ENCODE measurements at places on chromosomes 12 and 14. TPM values are rescaled to one million over a fixed set of nuclear protein-coding genes. Genes with fewer than 3 reads are reported as not detected.

- no peak overlapping the region for H3K4me3 ChIP-seq
- no peak for DNase-seq
- peaks cover 34% of the 10 kb centered on the region for H3K4me1 ChIP-seq
Measured at GRCh38 chr14:95490727-95491451, 25.6 kb downstream of the SYNE3 start.

GRCh38 chr12:77591959-77592743 lies 238.5 kb upstream of the NAV3 start:
- no peaks in the 10 kb centered on the region for H3K27me3 ChIP-seq
- no peaks in the 10 kb centered on the region for H3K36me3 ChIP-seq
- peak; percentile 17 for DNase-seq
- H3K4me3 ChIP-seq = no peak overlapping the region
- no peaks in the 10 kb centered on the region for H3K4me1 ChIP-seq

DNA sequence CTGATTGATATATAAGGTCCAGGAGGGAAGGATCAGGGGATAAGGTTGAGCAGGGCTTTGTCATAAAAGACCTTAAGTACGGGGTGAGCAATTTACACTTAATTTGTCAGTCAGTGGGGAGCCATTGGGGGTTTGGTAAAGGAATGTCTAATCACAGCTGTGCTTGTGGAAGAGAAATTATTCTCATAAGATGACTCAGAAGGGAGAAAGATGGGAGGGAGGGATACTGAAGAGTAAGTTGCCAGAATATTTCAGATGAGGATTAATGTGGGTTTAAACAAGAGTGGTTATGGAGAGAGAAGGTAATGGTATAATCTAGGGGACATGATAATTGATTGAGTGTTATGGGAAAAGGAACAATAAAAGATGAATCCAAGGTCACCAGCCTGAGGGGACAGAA lies 500.1 kb upstream of the CCDC196 start:
- no peaks in the 10 kb centered on the region for H3K27me3 ChIP-seq
- H3K4me1 ChIP-seq = no peaks in the 10 kb centered on the region
- DNase-seq = no peak
- H3K27ac ChIP-seq = no peak overlapping the region
- no peaks in the 10 kb centered on the region for H3K36me3 ChIP-seq

DNA sequence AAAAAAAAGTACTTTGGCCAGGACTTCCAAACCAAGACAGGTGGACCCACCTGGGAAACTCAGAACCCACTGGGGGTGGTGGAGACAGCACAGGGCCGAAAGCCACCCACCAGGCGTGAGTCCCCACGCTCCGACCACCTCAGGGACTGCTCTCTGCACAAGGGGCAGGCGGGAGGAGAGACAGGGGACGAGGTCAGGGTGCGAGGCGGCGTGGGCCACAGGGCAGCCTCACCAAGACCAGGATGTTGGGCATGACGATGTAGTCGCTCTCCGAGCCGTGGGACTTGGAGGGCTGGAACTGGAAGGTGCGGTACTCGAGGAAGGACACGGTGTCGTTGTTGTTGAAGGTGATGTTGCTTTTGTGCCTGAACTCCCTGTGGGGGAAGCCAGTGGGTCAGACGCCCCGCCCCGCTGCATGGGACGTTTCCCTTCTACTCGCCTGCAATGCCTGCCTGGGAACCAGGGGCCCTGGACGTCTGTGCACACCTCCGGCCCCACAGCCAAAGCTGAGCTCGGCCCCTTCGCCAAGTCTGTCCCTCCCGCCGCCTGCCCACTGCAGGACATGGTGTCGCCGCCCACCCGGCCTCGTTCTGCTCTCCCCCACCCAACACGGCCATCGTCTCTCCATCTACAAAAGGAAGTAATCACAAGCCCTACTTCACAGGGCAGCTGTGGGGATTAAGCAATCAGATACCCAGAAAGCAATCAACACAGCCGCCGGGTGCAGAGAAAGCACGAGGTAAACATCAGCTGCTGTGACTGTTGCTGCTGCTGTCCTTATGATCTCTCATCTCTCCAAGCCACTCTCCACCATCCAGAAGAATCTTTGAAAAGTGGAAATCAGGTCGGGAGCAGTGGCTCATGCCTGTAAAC lies 48.7 kb downstream of the SCARB1 start:
- no peaks in the 10 kb centered on the region for H3K27me3 ChIP-seq
- peaks cover 22% of the 10 kb centered on the region for H3K36me3 ChIP-seq
- no peak for DNase-seq

SETD1B gene
- total RNA-seq = 14.3 TPM

TAS2R13 gene
- total RNA-seq = 0.66 TPM

OLR1 gene
- 1.6 TPM for total RNA-seq

DNA sequence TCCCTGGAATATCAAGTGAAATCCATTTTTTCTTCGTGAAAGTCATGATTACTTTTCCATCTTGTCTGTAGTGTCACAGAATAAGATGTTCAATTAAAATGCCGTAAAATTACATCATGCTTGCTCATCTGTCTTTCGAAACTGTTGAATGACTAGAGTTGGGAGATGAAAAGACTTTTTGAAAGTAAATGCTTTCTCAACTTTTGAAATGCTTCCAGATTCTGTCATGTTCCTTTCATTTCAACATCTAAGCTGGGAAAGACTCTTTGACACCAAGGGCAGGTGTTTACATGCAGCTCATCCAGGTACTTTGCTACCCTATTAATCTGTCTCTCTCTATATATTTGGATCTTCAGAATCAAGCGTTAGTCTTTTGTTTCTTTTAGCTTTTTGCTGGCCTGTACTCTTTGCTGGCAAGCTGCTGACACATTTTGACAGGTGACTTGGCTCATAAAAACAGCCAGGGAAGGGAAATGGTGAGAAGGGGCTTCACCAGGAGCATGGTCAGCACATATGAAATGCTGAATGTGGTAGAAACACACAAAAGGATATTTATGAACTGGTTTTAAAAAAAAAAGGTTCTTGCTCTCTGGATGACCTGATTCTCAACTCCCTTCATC lies 77.0 kb upstream of the METAP2 start:
- H3K27me3 ChIP-seq = no peaks in the 10 kb centered on the region
- H3K27ac ChIP-seq = no peak overlapping the region
- DNase-seq = no peak
- H3K36me3 ChIP-seq = no peaks in the 10 kb centered on the region
- no peak overlapping the region for H3K4me3 ChIP-seq
- H3K4me1 ChIP-seq = no peaks in the 10 kb centered on the region

DNA sequence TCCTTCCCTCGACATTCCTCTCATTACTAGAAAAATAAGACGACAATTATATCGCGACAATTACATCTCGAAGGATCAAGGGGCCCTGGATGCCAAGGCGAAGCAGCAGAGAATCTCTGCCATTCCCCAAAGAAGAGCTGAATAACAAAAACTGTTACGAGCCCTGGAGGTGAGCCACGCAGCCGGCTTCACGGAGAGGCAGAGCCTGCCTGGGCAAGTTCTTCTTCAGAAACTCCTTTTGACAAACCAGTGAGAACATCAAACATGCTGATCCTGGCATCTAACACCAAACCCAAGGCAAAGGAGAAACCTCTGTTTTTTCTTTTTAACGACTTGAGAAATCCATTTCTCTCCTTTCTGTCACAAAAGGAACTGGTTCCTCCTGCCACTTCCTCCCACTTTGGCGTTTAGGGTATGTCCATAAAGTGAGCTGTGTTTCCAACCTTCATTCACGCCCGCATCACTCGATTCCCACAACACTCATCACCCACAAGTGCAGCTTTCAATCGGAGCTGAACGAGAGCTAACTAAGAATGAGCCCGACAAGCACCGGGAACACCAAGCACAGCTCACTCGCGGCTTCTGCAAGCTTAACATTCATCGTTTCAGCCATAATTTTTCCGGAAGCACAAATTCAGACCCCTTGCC lies 21.5 kb downstream of the CCDC88C start:
- no peaks in the 10 kb centered on the region for H3K36me3 ChIP-seq
- H3K27me3 ChIP-seq = peaks cover 33% of the 10 kb centered on the region
- H3K4me1 ChIP-seq = peaks cover 10% of the 10 kb centered on the region

DNA sequence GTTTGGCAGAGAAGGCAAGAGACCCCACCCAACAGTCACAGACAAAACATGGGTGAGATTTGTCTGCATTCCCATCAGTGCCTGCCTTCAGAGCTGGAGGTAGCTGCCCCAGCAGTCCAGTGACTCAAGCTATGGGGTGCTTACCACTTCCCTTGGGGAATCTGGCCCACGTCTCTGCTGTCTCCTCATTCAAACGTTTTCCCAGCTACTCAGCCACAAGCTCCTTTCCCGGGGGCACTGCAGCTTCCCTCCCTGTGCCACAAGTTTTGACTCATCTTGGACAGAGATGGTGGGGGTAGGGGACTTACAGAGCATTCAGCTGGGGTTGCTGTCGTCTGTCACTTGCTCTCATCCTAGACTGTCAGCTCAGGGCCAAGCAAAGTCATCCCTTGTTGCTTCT lies 66.6 kb downstream of the FBXL14 start:
- no peak for DNase-seq
- no peaks in the 10 kb centered on the region for H3K36me3 ChIP-seq
- no peak overlapping the region for H3K27ac ChIP-seq
- H3K27me3 ChIP-seq = peaks cover 18% of the 10 kb centered on the region
- H3K4me1 ChIP-seq = peaks cover 5% of the 10 kb centered on the region
